ENCODE measurements at places on chromosomes 11 and 22.

DNA sequence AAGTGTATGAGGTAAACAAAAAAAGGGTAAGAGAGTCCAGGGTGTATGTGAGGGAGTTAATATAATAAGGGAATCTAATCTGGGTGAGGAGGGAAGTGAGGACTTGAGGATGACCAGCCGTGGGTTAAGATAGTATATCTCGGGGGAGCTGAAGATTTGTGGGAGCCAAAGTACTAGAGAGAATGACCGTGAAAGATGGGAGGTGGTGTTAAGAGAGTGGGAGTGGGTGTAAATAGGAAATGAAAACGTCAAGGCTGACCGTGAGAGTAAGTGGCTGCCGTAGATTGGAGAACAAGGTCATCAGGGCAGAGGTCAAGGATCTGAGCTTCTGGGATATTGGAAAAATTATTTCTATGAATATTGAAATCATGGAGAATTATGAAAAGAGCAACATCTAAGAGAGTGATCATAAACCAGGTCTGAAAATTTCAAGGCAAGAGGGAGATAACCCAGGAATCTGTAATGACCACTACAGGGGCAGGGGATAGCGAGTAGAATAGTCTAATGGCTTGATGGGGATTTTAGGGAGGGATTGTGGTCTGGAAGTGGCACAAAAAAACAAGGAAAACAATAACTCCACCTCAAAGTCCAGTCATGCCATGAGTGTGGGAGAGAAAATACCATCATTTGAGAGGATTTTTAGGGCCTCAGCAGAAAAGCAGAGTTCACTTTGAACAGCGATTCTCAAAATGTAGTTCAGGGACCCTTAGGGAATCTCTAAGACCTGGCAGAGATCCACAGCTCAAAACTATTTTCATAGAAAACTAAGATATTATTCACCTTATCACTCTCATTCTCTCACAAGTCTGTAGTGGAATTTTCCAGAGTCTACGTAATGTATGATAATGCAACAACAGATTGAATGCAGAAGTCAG, 72.0 kb downstream of the PRR5L start:
- no peak for DNase-seq

- DNase-seq, result peak; percentile 75
Measured at GRCh38 chr11:3824714-3825472, 15.9 kb downstream of the RHOG start.

GRCh38 chr11:120078397-120078796, 59.5 kb downstream of the TRIM29 start:
- DNase-seq, result no peak

- DNase-seq, result no peak
Measured at GRCh38 chr11:36193290-36193619, 96.0 kb downstream of the COMMD9 start.

DNA sequence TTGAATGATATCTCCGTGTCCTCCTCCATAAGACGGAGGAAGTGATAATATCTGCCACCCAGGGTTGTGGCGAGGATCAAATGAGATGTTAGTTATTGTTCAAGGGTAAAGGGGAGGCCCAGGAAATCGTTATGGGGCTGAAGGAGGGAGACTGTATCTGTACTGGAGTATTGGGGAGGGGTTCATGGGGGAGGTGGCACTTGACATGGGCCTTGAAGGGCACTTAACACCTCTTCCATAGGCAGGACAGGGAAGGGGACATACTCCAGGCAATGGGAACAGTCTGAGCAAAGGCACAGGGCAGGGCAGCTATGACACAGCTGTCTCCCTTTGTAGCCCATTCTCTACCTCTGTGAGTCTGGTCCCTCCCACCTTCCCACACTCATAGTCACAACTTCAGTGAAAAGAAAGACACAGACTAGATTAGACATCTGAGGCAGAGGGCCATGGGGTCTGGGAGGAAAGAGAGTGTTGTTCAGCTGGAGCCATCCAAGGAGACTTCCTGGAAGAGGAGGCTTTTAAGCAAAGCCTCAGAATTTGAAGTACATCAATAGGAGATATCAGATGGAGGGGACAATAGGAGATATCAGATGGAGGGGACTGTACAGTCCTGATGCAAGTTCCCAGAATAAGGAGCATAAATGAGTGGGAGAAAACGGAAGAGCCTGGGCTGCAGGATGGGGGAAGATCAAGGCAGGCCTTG, 15.8 kb upstream of the DGKZ start:
- no peak for DNase-seq

DNA sequence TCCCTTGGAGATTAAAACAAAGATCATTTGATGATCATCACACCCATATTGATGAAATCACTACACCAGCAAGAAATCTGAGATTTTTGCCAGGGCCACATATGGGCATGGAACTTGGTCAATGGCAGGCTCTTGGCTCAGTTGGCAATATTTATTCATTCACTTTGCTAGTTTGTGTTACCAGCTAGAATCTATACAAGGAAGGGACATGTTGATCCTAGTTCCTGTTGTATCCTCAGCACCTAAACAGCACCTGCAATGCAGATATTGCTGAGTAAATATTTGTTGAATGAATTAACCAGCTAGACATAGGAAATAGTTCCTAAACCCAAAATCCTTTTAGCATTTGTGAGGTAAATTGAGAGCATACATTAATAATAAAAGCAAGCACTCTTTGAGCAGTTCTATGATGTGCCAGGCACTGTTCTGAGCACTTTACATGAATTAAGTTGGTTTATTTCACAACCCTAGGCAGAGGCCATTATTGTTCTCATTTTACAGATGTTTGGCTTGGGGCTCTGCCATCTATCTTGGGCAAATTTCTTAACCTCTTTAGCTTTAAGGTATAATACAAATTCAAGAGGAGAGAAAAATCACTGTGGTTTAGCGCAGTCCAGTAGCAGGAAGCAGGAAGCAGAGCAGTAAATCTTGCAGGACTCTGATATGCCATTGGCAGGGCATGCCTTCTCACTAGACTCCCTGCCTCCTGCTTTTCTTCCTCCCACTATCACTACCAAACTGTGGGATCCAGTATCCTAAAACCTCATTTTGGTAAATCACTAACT, 1.6 kb downstream of the TRIM68 start:
- DNase-seq, result no peak

- DNase-seq, result no peak
Measured at GRCh38 chr11:83493917-83494316, 207.8 kb upstream of the CCDC90B start.

DNA sequence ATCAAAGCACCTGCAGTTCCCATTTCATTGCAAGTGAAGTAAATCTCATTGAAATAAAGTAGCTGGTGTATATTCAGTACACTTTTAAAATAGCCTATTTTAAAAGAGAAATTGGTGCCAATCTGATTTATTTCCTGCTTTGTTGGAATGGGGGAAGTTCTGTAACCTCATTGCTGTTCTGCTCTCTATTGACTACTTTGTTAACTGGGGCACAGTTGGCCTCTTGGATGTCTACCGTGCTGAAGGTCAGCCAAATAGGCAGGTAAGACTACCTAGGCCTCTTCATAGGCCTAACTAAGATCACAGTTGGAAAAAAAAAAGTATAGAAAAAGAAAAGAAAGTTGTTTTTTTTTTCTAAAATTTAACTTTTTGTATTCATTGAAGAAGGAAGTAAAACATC, 9.2 kb downstream of the CTNND1 start:
- DNase-seq, result no peak

DNA sequence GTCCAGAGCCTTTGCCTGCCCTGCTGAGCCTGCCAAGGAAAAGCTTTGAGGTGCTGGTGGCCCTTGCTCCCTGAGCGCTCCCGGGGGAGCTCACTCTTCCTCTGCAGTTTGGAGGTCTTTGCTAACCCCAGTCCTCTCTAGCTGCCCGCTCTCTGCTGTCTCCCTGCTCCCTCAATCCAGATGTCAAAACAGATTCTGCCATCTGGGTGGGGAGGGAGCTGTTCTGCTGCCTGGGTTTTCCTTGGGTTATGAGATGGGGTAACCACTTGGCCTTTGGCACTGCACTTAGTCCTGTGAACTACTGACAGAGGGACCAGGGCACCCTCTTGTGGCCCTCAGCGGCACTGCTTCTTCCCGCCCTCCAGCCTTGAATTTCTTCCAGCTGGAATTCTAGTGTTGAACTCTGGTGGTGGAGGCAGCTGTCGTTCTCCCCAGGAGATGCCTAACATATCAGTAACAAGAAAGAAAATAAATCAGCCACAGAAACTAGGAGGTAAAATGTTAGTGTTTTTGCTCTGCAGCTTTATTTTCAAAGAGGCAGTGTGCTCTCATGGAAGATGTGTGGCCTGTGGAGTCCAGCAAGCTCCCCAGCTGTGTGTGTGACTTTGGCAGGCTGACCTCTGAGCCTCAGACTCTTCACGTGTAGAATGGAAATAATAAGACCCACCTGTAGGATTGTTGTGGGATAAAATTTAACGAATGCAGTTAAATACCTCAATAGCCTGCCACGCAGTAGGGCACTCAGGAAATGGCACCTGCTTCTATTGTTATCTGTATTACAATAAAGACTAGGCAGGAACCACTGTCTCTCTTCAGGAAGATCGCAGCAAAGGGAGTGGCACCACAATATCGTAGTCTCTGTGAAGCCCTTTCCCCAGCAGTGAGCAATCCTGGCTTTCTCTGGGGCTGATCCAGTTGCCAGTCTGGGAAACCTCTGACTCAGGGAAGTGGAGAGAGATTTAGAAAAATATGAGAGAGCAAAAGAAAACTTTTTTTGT, 23.4 kb downstream of the ARFGAP2 start:
- DNase-seq, result peak; percentile 53

GRCh38 chr22:46366327-46366731, 30.8 kb downstream of the TRMU start:
- no peak for DNase-seq

GRCh38 chr11:114250993-114251814, 45.0 kb upstream of the NNMT start:
- DNase-seq, result no peak

DNA sequence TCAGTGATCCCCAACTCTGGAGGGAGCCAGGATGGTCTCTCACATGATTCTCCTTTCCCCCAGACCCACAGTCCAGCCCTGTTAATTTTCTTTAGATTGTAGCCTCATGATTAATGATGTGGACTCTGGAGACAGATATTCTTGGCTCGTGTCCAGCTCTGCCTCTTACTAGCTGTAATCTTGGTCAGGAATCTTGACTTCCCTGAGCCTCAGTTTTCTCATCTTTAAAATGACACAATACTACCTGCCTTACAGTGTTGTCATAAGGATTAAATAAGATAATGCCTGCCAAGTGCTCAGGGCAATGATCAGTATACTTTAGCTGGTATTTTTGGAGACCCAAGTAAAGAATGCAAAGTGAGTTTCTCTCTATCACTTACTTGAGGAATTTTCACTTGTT, 60.0 kb downstream of the SPECC1L start:
- no peak for DNase-seq

DNA sequence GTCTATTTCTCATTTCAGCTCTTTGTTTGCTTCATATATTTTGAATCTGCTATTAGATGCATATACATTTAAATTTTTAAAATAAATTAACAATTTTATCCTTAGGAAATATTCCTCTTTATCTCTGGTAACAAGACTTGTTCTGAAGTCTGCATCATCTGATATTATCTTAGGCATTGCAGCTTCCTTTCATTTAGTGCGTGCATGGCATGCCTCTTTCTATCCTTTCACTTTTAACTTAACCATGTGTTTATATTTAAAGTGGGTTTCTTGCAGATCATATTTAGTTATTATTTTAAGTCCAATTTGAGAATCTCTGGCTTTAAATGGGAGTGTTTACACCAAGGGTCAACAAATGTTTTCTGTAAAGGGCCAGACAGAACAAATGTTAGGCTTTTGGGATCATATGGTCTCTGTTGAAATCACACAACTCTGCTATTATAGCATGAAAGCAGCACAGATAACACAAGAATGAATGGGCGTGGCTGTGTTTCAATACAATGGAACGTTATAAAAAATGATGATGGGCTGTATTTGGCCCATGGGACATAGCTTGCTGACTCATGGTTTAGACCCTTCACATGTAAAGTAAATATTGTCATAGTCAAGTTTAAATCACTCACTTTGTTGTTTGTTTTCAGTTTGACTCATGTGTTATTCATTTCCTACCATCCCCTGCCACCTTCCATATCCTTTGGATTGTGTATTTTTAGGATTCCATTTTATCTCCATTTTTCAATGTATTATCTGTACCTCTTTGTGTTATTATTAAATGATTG, 83.9 kb upstream of the SNX19 start:
- DNase-seq, result no peak

- DNase-seq, result no peak
Measured at GRCh38 chr11:125517116-125517770, 21.2 kb upstream of the FEZ1 start.

GRCh38 chr11:57302489-57302888, 22.3 kb downstream of the TNKS1BP1 start:
- no peak for DNase-seq

DNA sequence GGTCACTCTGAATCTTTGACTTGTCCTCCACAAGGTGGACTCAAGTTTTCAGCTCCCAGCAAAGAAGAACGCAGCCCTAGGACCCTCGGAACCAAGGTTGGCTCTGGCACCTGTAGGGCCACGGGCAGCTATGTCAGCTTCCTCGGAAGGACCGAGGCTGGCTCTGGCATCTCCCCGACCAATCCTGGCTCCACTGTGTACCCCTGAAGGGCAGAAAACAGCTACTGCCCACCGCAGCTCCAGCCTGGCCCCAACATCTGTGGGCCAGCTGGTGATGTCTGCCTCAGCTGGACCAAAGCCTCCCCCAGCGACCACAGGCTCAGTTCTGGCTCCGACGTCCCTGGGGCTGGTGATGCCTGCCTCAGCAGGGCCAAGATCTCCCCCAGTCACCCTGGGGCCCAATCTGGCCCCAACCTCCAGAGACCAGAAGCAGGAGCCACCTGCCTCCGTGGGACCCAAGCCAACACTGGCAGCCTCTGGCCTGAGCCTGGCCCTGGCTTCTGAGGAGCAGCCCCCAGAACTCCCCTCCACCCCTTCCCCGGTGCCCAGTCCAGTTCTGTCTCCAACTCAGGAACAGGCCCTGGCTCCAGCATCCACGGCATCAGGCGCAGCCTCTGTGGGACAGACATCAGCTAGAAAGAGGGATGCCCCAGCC, 2.2 kb downstream of the INPP5J start:
- no peak for DNase-seq

GRCh38 chr11:47616726-47617416, 22.7 kb upstream of the C1QTNF4 start:
- peak; percentile 65 for DNase-seq

GRCh38 chr11:106421676-106422292, 344.3 kb downstream of the AASDHPPT start:
- no peak for DNase-seq

DNA sequence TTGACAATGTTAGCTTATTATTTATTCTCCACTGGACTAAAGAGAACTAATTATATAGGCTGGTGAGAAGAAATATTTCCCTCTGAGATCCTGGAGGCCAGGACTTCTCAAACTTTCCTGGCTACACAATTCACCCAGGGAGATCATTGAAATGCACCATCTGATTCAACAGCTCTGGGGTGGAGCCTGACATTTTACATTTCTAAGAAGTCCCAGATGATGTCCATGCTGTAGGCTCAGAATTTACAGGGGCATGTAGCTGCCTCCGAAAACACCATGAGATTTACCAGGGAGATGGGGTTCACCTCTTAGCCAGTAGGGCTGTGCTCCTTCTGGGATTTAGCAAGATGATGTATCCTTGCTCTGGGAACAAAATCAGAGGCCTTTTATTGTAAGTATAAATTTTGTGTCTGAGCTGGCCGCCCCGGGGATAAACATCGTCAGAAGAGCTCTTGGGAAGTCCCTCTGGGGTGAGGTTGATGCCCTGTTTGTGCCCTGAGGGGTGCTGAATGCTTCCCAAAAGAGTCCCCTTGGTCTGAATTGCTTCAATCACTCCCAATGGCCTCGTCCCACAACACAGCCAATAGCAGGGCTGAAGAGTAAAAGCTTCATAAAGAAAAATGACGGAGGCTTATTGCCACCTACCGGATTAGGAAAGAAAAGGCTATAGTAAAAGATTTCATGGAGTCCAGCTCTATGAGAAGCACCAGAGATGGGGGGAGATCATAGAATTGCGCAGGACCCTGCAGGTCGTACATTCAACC, 33.4 kb upstream of the API5 start:
- no peak for DNase-seq
